ENCODE measurements at places on chromosomes 13 and 19.

DNA sequence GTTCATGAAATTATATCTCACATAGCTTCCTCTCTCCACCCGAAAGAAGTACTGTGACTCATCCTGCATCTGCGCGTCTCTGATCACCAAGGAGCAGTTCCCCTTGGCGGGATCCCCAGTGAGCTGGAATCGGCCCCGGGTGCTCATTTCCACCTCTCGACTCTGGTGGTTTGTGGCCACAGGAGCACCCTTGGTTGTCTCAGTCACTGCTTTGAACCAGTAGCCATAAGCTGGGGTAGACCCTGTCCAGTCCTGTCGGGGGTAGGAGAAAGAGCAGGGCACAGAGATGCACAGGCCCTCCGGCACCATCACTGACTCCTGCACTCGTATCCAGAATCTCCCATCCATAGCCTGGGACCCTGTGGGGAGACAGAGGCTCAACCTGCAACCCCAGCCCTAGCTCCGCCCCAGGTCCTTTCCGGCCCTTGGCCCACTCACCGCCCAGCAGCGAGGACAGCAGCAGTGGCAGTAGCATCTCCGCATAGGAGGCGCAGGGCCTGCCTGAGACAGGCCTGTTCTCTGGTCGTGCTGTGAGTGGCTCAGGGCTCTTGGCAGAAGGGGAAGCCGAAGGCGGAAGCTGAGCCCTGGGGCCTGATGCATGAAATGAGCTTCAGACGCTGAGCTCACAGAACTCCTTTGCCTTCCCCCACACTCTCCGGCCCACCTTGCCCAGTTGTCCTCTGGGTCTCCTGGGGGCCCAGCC is at the start of gene SIGLEC10:
Gene SIGLEC10 (minus strand): TSS at position 536 of the 703 bp plus-strand sequence. CDS start 61 bp downstream, at position 475.
- DNase-seq = no peak

GRCh38 chr19:6521718-6522646 is 8.8 kb upstream of the TNFSF9 start:
- peak; percentile 44 for DNase-seq

- no peak for DNase-seq
Observed at GRCh38 chr13:43316946-43317353, 293.6 kb downstream of the DNAJC15 start.

- DNase-seq = no peak
Observed at GRCh38 chr19:44602081-44602480, 11.3 kb upstream of the IGSF23 start.

DNA sequence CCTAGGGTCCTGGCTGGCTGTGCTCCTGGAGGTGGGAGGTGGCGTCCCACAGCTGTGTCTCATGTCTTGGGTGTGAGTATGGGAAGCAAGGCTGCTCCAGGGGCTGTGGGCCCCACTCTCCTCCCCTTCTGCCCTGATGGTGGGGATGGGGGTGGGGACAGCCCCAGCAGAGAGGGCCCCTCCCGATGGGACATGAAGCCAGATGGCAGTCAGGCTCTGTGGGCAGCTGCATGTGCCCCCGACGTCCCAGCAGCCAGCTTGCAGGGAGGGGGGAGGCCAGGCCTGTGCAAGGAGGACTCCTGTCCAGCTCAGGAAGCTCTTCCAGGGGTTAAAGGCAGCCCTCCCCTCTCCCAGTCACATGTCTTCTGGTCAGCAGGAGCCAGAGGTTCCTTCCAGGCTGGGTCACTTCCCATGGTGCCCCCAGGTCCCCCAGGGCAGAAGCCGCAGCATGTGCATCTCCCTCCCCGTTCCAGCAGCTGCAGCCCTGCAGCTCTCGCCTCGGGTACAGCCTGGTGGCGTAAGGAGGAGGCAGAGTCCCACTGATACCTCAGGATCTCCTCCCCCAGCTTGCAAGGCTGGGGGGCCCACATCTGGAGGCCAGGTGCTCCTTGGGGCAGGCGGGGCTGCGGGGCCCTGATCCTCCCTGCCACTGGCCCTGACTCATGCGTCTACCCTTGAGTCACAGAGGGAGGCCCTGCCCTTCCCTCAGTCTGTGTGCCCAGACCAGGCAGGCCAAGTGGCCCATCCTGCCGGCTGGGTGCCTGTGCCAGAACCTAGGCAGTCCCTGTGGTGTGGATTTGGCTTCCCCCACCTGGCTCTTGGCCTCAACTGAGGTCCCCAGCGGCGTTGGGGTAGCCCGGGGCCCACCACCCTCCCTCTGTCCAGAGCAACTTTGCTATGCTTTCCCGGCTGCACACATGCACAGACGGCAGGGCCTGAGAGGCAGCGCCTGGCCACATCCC is 13.0 kb downstream of the YIPF2 start:
- no peak for DNase-seq

DNA sequence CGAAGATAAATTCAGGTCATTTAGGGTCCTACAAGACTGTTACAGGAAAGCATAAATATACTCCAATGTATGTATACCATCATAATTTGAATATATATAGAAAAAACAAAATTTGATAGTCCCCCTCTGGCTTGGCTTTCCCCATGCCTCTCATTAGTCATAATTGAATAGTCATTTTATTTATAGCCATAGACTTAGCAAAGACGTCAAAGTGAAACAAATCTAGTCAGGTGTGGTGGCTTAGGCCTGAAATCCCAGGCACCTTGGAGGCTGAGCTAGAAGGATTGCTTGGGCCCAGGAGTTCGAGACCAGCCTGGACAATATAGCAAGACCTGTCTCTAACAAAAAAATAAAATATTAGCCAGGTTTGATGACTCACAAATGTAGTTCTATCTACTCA is 141.1 kb downstream of the TNFRSF19 start:
- no peak for DNase-seq

Data from stimulated activated CD8-positive, alpha-beta memory T cell treated with anti-CD3 and anti-CD28 coated beads, Interleukin-7, amount 100 ng/mL, for 1 hour (primary cell).